Urothelium cell line (cell line): ENCODE measurements at places on chromosomes 3 and 15.

GRCh38 chr3:130941793-130942192, 47.9 kb downstream of the ATP2C1 start:
- DNase-seq, result no peak

GRCh38 chr3:127153506-127153815, 39.5 kb upstream of the PRR23E start:
- DNase-seq, result no peak

- no peak for DNase-seq
These were observed 361.5 kb upstream of the DPH6 start for GRCh38 chr15:35907511-35907910.

GRCh38 chr3:171776411-171776810, 33.9 kb downstream of the PLD1 start:
- DNase-seq, result peak; percentile 48

- DNase-seq, result no peak
These were observed 534.7 kb upstream of the IL12A start for GRCh38 chr3:159453945-159454344.

DNA sequence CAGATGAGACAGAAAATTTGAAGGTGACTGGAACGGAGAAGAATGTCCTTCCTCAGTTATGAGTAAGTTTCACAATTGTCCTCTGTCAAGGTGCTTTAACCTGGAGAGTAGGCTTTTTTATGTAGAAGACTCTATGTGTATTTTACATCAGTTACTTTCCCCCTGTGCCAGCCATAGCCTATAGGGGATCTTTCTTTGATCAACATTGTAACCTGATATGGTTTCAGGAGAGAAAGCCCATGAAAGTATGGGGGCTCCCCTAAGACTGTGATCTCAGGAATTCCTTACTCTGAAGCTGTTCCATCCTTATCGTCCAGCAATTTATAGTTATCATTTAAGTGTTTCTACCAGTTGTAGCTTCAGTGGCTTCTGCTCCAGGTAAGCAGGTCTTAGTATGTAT, 1076.3 kb upstream of the EPHA6 start:
- DNase-seq, result no peak

DNA sequence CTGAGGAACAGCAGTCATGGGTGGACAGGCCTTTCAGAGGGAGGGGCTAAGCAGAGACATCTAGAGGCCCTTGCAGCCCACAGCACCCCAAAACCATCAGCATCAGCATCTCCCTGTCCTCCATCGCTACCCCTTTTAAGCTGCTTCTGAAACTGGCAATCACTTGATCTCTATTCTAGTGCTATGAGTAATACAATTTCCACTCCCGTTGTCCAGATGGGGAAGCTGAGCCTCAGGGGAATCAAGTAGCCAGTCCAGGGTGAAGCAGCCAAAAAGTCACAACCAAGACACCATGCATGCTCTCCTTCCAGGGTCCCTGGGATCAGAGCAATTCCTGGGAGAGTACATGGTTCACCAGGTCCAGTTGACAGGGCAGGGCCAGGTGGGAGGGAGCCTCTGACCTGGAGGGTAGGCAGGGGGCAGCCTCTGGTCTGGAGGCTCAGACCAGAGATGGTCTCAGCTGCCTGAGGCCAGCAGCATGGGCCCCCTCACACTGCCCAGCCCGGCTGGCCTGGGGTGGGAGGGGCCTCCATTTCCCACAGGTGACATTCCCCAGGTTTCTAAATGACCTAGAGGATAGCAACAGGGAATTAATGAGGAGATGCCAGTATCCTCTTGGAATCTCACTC, 30.0 kb downstream of the KLHL25 start:
- no peak for DNase-seq

- DNase-seq, result no peak
These were observed 24.3 kb upstream of the TATDN2 start for GRCh38 chr3:10223676-10224639.

DNA sequence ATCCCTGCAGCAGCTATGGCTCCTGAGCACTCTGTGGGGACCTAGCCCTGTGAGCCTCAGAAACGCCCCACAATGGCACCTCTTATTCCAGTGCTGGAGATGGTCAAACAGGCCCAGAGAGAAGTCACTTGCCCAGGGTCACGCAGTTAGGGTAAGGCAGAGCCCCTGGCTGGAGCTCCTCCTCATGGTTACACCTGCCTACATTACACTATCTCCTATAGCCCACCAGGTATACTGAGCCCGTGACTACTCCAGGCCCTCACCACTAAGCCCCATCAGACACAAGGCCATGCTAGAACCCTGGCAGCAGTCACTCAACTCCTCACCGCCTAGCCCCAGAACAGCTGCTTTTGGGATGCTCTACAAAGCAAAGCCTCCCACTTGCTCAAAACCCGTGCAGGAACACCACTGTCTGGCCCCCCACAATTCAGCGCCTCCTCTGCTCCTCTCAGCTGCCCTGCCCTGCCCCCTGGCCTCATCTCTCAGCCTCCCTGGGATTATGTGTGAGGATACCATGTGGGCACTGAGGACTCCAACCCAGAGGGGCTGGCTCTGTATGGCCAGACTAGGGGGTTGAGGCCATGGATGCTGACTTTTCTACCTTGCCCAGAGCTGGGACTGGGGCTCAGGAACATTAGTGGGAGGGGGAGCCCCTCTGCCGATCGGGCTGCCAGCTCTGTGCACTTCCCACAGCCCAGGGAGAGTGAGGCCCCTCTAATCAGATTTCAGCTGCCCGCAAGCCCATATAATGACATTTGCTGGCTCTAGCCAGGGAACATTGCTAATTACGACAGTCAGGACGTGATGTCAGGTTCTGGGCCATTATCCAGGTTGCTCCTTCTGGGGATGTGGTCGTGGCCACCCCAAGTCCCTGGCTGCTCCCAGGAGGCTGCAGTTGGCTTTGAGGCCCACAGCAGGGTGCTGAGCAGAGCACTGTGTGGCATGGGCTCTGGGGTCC, 4.0 kb downstream of the NT5DC2 start:
- DNase-seq, result no peak

DNA sequence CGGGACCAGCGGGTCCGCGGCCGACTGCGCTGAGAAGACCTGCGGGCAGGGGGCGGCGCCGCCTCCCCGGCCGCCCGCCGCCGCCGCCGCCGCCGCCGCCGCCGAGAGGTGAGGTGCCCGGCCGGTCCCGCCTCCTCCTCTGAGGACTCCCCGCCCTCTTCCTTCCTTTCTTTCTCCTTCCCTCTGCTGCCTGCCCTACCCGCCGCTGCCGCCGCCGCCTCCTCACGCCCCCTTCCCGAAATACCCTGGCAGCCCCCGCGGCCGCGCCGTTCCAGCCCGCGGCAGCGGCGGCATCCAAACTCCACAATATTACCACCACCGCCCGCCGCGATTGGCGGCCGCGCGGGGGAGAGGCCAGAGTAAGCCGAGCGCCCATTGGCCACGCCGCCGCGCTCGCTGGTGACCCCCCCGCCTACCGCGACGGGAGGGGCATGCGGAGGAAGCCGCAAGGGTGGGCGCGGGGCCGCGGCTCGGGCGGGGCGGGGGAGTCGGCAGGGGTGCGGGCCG, 61.8 kb upstream of the ANKRD28 start:
- DNase-seq, result peak; percentile 93

DNA sequence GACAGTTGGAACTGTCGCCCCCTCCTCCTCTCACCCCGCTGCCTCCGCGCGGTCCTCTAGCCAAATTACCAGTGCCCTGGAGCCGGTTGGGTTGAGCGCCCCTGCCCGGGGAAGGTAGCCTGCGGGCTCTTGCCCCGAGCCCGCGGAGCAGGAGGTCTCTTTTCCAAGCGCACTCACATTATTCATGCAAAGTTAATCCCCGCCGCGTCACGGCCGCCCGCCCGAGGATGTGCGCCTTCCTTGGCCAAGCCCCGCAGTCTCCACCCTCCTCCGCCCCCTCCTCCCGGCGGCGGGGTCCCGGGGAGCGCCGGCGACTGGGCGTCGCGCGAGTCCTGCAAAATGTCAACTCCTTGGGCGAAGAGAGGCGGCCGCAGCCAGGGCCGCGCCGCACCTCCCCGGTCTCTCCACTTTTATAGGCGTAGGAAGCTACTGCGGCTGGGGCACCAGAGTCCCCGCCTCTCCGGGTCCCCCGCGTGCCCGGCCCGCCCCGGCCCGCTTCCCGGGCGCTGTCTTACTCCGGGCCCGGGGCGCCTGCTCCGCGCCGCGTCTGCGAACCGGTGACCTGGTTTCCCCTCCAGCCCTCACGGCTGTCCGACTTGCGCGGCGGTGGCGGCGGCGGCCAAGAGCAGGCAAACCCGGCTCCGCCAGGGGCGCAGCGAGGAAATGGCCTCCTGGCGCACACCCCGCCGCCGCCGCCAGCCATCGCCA, at the start of gene THRB:
Gene THRB (minus strand): TSS at position 233 of the 708 bp plus-strand sequence.
- DNase-seq, result peak; percentile 75

GRCh38 chr15:37019479-37020433, 80.6 kb downstream of the MEIS2 start:
- no peak for DNase-seq

DNA sequence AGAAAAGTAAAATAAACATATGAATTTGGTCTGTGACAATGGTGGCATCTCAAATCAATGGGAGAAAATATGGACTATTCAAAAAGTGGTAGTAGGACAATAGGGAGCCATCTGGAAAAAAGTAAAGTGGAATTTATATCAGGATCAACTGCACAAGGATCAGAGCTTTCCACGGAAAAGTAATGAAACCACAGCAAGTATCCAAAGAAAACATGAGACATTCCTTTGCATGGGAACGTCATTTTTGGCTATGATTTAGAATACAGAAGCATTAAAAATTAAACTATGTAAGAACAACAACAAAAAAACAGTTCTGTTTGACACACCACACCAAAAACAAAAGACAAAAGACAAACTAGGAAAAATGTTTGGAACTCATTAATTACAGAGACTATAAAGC, 18.7 kb downstream of the CRBN start:
- DNase-seq, result no peak

DNA sequence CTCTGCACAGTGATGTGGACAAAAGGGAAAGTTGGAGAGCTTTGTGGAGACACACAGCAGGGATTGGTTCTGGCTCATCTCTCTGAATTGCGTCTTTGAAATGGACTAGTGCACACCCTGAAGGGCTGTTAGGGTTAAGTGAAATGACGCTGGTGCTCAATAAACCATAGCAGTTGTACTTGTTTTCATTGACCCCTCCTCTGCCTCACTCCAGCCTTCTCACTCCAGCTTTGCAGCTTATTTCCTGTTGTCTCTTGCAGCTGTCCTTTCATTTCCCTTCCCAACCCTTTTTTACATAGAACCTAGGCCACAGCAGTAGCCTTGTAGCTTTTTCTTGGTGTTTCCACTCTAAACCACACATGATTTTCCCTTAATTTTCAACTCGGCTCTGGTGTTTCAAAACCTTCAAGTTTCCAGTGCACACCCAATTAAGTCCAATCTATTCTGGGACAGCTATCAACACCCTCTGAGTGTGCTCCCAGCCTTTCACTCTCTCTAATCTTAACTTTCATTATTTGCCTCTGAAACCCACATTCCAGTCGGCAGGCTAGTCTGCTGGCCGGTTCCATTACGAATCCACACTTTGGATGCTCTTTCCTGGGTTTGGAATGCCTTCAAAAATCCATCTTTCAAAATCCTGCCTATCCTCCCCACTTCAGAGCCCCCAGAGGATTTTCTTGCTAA, 6.4 kb downstream of the C3orf52 start:
- no peak for DNase-seq

DNA sequence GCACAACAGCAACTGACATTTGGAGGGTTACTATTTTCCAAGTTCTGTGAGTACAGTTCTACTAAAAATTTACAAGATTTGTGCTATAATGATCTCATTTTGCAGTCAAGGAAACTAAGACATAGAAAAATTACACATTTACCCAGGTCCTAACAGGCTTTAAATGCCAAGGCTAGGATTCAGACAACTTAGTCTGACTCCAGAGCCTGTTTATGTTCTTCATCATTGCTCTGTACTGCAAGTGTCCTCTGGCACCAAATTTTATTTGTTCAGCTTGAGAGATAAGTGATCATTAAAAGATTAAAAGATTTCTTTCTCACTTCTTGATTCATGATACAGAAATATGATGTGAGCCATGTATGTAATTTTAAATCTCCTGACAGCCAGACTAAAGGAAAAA, 290.8 kb downstream of the UBE2E2 start:
- DNase-seq, result no peak
